ENCODE measurements at places on chromosomes 2 and 18.

GRCh38 chr2:53006980-53007379 is 760.6 kb upstream of the CHAC2 start:
- no peak for DNase-seq

GRCh38 chr18:23536204-23536603 is 32.9 kb downstream of the RMC1 start:
- no peak for DNase-seq

DNA sequence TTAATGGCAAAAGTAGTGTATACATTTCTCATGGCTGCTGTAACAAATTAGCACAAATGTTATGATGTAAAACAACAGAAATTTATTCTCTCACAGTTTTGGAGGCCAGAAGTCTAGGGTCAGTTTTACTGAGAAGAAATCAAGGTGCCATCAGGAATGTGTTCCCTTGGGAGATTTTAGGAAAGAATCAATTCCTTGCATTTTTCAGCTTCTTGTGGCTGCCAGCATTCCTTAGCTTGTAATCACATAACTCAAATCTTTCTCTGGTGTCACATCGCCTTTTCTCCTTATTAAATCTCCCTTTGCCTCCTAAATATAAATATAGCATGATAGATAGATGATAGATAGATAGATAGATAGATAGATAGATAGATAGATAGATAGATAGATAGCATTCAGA is 307.0 kb upstream of the REG3G start:
- DNase-seq, result no peak

DNA sequence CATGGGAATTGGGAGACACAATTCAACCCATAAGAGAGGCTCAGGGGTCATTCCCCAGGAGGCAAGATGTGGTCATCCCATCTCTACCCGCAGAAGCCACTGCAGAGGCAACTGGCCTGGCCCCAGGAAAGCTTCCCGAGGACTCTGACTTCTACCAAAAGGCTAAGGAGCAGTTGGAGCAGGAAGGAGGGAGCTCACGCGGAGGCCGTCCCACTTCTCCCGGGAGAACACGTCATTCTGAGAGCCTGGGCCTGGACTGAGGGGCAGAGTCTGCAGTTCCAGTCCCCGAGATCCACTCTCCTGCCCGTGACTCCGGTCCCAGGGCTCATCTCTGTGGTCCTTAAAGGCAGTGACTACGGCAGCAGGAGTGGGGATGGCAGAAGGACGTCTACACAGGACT is 69.0 kb upstream of the TAF1B start:
- DNase-seq, result no peak

GRCh38 chr2:109265369-109265768 is 136.4 kb downstream of the SH3RF3 start:
- no peak for DNase-seq

DNA sequence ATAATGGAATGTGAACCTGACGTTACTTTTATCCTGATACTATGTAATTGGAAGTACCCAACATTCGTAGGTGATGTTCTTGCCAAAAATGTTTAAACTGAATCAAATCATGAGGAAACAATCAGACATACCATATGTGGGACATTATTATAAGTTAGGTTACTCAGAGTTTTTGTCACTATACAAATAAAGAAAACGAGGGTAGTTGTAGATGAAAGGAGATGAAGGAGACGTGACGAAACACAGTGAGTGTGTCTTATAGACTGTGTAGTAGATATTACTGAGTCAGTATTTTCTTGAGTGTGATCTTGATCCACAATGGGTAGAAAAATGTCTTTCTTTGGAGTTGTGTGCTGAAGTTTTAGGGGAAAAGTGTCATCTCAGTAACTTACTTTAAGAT is 176.8 kb downstream of the ZNF407 start:
- no peak for DNase-seq

- DNase-seq, result no peak
These were observed 311.9 kb downstream of the NRXN1 start for GRCh38 chr2:50719837-50720696.

GRCh38 chr2:201837824-201838431 is 31.6 kb downstream of the CDK15 start:
- DNase-seq, result no peak

GRCh38 chr2:200679535-200679934 is 93.7 kb downstream of the AOX1 start:
- DNase-seq, result no peak

DNA sequence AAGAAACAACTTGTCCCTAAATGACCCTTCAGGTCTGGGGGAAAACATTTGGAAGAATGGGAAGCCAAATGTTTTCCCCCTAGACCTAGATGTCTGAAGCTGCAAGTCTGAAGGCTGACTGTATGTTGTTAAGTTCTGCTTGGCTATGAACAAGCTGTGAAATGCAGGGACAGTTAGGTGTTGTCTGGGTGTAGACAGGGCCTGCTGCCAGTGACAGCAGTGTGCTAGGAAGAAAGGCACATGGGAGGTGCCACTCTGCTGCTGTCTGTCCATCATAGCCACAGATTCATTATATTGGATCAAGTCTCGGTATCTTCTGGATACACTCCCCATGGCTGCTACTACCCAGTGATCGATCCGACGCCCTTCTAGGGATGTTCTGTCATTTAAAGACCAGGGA is 265.9 kb upstream of the PXDN start:
- DNase-seq, result no peak

DNA sequence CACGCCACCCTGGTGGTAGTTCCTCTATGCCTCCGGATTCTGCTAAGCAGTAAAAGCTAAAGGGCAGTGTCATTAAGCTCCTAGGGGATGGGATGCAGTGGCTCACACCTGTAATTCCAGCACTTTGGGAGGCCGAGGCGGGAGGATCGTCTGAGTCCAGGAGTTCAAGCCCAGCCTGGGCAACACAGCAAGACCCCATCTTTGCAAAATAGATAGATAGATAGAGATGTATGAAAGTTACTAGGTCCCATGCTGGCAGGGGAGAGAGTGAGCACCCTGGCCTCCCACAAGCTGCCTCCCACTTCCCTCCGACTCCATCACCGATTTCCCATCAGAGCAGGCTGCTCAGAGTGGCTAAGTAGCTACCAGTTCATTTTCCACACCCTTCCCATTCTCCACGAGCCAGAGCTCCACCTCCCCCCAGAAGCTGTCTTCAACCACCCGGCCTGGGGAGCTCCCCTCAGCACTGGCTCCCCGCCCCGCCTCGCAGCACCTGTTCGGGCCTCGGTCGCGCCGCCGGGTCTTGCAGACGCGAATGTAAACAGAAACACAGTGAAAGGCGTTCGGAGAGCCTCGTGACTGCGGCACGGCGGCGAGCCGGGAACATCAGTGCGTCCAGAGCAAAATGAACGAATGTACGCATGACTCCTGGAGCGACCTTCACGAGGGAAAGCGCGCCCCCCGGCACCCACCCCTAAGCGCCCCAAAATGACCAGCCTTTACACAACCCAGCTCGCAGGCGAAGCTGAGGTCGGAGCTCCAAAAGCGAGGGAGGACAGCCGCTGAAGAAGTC is 598 bp upstream of the CEP68 start:
- DNase-seq, result peak; percentile 62

DNA sequence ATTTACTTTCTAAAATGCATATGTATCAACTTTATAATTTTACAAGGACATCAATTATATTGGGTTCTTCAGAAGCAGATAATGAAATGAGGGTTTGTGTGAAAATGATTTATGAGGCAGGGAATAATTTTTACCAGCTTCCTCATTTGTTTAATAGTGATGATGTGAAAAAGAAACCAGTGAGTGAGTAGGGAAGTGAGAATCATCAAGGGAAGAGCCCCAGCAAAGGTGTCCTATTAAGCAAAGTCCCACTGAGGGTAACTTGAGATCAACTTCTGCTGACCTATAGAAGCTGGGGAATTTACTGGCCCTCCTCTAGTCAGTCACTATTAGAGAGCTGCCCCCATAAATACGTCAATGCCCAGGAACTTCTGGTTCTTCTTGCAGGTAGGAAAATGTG is 266.8 kb upstream of the LYPD1 start:
- DNase-seq, result no peak

DNA sequence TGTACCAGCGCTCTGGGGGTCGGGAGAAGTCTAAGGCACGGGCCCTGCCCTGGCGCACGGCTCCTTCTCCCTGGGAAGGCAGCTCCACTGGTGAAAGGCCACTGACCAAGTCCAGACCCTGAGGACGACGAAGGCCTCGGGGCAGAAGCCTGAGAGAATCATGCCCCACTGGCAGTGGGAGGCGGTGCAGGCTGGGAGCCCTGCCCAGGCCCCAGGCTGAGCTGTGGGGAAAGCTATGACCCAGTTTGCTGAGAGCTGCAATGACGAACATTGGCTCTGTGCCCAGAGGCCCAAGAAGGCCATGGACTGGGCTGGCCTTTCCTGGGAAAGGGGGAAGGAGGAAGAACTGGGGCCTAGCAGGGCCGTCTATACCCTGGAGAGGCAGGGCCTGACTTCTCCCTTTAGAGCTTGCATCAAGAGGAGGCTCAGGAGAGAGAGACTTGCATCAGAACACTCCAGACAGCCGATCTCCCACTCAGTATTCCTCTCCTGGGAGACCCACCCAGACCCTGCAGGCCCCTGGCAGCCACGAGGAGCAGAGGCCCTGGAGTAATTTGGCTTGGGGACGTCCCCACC is 32.9 kb downstream of the HS1BP3 start:
- DNase-seq, result no peak

DNA sequence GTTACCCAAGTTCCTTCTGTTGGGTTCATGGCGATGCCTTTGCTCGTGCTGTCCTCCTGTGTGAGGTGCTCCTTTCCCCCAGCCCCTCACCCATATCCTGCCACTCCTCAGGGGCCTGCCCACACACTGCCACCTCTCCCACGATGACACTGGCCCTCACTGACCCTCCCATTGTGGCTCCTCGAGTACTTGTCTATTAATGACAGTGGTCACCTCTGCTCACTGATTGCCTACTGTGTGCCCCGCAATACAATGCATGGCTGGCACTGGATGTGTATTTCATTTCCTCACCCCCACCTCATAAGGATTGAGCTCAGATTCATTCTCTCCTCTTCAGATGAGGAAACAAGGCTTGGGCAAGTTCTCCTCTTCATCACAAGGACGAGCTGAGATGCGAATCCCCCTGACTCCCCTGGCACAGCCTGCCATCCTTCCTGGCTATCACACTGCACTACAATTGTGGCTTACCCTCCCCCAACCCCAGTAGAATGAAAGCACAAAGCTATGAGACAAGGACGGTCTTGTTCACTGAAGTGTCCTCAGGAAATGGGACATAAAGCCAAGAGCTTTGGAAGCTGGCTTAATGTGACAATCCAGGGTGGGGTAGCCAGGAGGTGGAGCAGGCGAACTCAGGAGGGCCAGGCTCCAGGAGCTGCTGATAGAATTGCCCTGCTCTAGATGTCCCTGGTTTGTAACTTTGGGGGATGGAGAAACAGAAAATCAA is 93.9 kb upstream of the RAB12 start:
- DNase-seq, result no peak

- no peak for DNase-seq
These were observed 6.8 kb downstream of the CCBE1 start for GRCh38 chr18:59690186-59690982.

DNA sequence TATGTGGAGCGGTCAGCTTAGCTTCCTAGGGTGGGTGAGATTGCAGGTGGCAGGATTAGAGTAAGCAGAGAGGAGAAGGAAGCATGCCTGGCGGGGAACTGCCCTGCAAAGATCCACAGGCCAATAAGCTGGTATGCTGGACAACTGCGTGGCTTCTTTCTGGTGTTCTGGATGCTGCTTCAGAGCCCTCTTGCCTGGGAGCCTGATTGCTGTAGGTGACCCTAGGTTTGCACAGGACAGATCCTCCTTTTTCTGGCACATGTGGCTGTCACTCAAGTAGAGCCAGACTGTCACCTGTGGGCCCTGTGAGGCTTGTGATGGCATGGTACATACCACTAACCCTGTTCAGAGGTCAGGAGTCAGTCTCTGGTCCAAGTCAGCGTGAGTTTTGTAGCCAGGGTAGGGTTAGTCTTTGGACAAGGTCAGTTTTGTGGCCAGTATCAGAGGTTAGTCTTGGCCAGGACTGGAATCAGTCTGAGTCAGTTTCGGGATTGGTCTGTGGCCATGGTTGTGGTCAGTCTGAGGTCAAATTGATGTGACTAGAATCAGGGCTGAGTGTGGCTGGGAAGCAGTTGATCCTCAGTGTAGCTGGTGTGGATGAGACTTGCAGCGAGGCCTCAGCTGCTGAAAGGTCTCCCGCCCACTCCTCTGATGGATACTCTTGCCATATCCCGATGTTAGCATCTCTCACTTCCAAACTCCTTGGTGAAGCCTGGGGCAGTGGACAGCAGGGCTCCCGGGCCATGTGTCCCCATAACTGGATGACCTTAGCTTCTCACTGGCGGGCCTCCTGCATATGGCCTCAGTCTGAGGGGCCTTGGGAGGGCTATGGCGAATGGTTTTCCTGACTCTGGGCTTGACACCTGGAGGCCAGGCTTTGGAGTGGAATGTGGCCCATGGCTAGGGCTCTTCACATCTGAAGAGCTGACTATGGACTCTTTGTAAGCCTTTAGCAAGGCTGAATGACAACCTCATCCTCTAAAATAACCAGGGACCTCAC is 260.5 kb downstream of the DYSF start:
- no peak for DNase-seq

DNA sequence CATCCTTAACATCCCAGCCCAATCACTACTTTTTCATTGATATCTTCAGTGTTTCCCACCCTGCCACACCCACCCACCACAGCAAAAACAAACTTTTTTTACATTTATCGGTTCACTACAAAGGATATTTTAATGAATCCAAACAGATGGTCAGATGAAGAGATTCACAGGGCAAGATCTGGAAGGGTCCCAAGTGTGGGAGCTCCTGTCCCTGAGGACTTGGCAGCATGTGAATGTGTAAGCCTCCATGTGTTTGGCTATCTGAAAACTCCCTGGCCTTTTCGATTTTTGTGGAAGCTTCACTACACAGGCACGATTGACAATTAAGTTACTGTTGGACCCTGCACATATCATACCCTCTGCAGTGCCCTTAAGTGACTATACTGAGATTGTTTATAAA is 48.1 kb upstream of the CRIM1 start:
- DNase-seq, result no peak

- no peak for DNase-seq
These were observed 53.9 kb downstream of the KCTD18 start for GRCh38 chr2:200455958-200456421.

DNA sequence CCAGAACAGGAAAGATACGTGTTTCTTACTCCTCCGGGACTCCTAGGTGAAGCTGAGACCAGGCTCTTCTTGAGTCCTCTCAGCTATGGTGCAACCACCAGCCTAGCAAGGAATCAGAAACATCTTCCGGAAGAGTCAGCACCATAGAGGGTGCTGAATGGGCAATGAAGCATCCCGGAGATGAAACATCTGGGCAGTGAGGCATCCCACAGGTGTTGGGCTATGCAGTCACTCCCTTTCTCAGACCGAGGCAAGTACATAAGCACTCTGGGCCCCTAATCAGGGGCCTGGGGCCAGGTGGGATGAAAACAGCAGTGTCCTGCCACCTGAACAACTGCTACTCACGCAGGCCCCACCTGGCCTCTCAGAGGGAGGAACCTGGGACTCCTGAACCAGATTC is 1.4 kb upstream of the CAPN10 start:
- no peak for DNase-seq

- no peak for DNase-seq
These were observed 569.4 kb downstream of the CCDC85A start for GRCh38 chr2:56753182-56753581.
